ENCODE measurements at places on chromosomes 6 and 20. TPM values are rescaled to one million over a fixed set of nuclear protein-coding genes. Genes with fewer than 3 reads are reported as not detected.

- DNase-seq = no peak
Measured at GRCh38 chr6:163344411-163344810, 70.1 kb upstream of the QKI start.

TP53RK gene
- 8.7 TPM for polyA plus RNA-seq

- no peak for DNase-seq
Measured at GRCh38 chr20:45969712-45970634, 2.0 kb downstream of the ZNF335 start.

DNA sequence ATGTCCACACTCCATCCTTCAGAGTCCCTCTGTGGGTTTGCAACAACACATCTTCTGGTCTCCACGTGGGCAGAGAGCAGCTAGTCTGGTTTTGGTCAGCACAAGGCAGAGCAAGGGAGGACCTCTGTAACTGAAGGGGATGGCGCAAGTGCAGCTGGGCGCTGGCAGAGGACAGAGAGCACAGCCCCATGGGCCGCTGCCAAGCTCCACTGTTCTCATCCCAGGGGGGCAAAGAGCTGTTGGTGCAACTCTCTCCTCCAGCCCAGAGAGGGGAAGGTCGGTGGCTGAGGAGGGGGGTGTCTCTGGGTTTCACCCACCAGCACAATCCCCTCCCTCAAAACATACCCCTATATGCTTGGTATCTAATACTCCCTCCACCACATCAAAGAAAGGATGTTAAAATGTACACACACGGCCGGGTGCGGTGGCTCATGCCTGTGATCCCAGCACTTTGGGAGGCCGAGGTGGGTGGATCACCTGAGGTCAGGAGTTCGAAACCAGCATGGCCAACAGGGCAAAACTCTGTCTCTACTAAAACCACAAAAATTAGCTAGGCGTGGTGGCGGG lies 9.1 kb downstream of the ATP9A start:
- DNase-seq = no peak

FAM217B gene
- 2.8 TPM for polyA plus RNA-seq

GRCh38 chr6:148689168-148689567 lies 57.7 kb upstream of the UST start:
- no peak for DNase-seq

GGTLC1 gene
- not detected for polyA plus RNA-seq

GRCh38 chr6:109087661-109088264 lies 6.9 kb downstream of the SESN1 start:
- no peak for DNase-seq

- no peak for DNase-seq
Measured at GRCh38 chr6:140879946-140880345, 1252.8 kb upstream of the GJE1 start.

DNA sequence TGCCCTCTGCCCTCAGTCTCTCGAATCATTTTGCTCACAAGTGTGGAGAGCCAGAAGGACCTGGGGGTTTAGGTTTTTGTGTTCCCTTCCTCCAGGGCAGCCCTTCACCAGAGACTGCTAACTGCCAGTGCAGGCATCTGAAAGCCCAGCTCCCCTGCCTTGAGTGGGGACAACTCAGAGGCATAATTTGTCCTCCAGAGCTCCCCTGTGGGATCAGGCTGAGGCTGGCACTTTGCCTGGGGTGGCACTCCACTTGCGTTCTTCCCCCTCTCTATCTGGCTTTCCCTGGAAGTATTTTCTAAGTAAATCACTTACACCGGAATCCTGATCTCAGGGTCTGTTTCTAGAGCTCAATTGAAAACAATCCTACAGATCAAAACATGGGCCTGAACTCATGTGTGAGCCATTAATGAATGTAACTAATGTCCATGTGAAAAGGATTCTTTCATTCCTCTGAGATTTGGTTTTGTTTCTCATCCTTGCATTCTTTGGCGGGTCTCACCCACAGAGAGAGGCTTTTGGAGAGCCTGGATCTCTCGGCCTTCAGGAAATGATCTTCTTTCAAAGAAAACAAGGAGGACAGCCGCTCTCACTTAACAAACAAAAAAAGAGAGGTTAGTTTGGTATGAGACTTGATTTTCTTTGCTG lies 125.7 kb upstream of the RIPOR2 start:
- peak; percentile 17 for DNase-seq

DNA sequence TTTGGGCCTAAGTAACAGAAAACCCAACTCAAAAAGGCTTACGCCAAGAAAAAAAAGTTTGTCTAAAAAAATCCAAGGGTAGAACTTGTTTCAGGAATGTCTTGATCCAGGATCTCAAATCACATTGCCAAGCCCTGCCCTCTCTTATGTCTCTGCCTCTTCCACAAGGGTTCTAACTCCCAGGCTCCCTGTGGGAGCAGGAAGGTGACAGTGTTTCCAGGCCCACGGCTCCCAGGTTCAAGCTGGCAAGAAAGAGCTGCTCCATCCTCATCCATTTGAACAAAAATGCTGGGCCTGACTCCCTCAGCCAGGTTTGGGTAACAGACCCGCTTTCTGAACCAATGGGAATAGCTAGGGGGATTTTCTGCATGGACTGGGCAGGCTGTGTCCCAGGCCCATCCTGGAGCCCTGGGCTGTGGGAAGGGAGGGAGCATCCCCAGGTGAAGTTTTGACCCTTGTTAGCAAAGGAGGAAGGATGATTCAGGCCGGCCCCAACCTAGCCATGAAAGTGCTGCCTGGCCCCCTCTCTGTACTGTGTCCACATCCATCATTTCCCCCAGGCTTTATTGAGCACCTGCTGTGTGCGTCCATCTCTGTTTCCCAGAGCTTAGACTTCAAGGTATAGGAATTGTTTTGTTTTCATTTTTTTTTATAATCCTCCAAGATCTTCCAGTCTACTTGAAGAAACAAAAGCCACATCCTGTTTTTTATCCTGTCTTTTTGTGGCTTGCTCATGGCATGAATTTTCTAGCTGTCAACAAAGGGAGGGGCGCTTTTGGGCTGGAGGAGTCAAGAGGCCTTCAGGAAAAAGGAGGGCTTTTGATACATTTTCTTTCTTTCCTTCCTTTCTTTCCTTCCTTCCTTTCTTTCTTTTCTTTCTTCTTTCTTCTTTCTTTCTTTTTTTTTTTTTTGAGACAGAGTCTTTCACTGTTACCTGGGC lies 159.8 kb downstream of the TFAP2C start:
- no peak for DNase-seq

GRCh38 chr6:150118627-150119026 lies 24.2 kb upstream of the PPP1R14C start:
- no peak for DNase-seq

- no peak for DNase-seq
Measured at GRCh38 chr6:43707767-43708166, 20.2 kb upstream of the MRPS18A start.

TPD52L1 gene
- 14.3 TPM for polyA plus RNA-seq

TSPO2 gene
- not detected for polyA plus RNA-seq

DNA sequence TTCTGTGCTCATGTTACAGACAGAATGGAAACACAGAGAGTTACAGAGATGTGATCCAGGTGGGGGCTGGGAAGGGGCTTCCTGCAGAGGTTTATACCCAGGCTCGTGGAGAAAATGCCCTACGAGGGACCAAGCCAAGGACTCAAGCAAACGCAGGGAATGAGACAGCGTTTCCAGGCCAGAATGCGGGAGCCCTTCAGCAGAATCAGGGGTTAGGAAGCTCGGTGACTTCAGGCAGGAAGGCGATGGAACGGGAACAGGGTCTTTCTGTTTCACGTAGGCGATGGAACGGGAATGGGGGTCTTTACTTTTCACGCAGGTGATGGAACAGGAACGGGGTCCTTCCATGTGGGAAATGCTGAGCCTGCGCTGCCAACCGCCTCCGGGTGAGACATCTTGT lies 82.6 kb downstream of the THBS2 start:
- DNase-seq = no peak

- DNase-seq = no peak
Measured at GRCh38 chr20:58436868-58437645, 48.0 kb downstream of the VAPB start.

GRCh38 chr20:46230801-46231282 lies 77.5 kb downstream of the CDH22 start:
- no peak for DNase-seq

- DNase-seq = no peak
Measured at GRCh38 chr20:57507477-57507876, 17.5 kb downstream of the CTCFL start.

DNA sequence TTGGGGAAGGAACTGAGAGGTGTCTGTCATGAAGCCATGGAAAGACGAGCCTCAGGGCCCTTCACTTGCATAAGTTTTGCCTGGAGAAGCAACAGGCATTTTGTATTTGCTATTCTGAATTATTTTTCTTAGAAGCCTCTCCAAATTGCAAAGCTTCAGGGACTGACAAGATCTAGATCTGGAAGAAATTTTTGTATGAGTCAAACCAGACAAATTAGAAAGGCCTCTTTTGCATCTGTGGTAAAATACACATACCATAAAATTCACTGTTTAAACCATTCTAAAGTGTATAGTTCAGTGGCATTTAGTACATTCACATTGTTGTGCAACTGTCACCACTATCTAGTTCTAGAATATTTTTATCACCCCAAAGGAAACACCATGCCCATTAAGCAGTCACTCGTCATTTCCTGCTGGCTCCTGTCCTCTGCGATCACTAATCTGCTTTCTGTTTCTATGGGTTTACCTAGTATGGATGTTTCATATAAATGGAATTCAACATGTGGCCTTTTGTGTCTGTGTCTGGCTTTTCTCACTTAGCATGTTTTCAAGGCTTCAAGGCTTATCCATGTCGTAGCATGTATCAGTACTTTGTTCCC lies 269.1 kb downstream of the PHF3 start:
- DNase-seq = no peak

SMLR1 gene
- not detected for polyA plus RNA-seq

DNA sequence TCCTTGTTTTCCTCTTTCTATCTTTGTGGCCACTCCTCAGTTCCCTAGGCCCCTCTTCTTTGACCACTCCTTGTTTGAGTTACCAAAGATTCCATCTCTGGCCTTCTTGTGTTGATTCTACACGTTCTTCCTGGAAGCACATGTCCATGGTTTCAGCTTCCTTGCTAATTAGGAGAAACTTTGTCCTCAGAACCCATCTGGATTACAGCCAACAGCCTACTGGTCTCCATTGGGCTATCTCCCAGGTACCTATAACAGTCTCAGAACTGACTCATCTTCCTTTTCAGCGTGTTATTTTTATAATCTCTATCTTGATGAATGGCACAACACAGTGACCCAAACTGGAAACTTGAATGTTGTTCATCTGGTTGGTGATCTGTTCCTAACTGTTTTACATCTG lies 17.5 kb downstream of the PTPRA start:
- DNase-seq = no peak

- peak; percentile 87 for DNase-seq
Measured at GRCh38 chr6:33771146-33772081, 17.5 kb downstream of the LEMD2 start.

DNA sequence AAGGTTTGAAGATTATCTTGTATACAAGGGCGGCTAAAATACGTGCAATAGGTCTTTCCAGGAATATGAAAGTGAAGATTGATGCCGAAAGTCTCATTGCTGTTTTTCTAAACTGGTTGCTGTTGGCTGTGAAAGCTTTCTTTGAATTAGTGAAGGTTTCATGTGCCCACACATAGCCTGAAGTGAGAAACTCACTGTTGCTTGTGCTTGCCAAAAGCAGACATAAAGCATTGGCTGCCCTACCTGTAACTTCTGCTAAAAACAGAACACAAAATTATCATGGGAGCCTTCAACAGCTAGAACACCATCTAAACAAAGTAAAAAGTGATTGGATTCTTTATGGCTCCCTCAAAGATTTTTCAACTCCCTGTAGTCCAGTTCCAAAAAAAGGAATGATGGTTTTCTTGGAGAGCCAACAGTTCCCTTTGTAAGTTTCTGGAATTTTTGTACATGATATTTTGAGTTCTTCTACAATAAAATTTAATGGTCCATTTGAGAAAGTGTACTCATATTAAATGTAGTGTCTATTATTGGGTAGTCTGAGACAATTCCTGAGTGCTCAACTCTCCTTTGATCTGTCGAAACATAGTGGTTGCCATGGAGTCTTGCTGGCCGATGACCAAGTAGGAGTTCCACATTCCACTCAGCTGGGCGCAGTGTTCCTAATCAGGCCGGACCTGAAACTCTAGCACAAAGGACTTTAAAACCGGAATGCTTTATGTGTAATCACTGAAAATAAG lies 68.5 kb downstream of the PLEKHG1 start:
- no peak for DNase-seq

DDO gene
- not detected for polyA plus RNA-seq

MARCKS gene
- polyA plus RNA-seq = 18.8 TPM

DNA sequence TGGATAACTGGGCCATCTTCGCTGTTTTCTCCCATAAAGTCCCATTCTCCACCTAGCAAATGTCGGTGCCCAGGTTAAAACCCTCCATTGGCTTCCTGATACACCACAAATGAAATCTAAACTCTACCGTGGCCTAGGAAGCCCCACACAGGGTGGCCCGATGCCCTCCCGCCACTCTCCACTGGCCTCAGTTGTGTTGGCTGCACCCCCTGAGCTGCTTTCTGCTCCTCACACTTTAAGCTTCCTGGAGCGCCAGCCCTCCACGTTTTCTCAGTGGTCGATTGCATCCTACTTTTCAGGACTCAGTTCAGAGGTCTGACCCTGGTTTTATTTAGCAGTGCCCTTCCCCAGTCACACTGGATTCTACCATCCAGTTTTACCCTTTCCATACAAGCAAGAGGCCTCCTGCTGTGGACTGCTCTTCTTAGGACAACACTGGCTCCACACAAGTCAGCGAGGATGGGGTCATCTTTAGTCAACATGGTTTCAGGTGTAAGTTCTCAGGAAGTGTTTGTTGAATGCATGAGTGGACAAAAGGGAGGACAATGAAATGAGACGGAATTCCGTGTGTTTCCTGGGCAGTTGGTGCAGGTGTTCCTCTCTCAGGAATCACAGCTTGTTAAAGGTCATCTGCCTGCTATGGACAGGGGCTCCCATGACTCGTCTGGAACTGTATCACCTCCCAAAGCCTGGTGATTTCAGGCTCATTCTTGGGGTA lies 124.1 kb downstream of the SULF2 start:
- no peak for DNase-seq

- no peak for DNase-seq
Measured at GRCh38 chr6:152246554-152247337, 390.4 kb downstream of the SYNE1 start.

DNA sequence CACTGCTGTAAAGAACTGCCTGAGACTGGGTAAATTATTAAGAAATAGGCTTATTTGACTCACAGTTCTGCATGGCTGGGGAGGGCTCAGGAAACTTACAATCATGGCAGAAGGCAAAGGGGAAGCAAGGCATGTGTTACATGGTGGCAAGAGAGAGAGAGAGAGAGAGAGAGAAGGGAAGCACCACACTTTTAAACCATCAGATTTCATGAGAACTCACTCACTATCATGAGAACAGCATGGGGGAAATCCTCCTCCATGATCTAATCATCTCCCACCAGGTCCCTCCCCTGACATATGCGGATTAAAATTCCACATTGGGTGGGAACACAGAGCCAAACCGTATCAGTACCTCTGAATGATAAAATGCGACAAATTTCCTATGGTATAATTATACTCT lies 203.9 kb upstream of the MARCKS start:
- no peak for DNase-seq

DNA sequence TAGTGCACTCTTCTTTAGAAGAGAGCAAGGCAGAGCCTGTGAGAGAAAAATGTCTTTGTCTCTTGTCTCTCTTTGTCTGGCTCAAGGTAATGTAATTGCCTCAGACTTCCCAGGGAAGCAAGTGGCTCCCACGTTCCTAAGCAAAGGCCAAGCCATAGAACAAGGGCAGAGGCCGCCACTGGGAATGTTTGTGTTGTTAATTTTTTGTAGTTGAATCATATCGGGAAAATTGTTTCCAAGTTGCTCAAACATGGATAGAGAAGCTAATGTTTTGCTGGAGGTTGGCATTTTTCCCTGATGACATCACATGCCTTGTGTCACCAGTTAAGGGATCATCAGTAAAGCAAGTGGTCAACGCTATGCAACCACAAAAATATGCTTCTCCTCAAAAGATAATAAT lies 211.5 kb upstream of the FOXA2 start:
- DNase-seq = no peak

Measured in H1 (cell line).